ENCODE measurements at places on chromosomes 1 and 21.

DNA sequence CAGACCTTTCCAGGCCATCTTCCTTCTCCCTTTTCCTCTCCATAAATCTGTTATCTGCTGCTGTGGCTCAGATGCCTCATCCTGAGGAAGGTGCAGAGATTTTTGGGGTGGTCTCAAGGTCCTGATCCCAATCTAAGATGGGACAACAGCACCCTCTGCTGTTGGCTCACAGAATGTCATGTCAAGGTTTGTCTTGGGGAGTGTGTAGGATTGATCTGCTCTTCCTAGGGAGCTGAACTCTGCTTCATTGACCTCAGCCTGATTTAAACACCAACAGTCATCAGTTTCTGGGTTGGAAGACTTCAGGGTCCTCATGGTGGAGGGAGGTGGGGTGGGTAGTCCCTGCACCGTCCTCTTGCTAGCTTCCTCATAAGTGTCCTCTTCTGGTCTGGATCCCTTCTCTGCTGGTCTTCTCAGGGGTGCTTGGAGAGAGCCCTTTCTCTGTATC lies 62.8 kb upstream of the LAX1 start:
- peak; percentile 24 for DNase-seq

DNA sequence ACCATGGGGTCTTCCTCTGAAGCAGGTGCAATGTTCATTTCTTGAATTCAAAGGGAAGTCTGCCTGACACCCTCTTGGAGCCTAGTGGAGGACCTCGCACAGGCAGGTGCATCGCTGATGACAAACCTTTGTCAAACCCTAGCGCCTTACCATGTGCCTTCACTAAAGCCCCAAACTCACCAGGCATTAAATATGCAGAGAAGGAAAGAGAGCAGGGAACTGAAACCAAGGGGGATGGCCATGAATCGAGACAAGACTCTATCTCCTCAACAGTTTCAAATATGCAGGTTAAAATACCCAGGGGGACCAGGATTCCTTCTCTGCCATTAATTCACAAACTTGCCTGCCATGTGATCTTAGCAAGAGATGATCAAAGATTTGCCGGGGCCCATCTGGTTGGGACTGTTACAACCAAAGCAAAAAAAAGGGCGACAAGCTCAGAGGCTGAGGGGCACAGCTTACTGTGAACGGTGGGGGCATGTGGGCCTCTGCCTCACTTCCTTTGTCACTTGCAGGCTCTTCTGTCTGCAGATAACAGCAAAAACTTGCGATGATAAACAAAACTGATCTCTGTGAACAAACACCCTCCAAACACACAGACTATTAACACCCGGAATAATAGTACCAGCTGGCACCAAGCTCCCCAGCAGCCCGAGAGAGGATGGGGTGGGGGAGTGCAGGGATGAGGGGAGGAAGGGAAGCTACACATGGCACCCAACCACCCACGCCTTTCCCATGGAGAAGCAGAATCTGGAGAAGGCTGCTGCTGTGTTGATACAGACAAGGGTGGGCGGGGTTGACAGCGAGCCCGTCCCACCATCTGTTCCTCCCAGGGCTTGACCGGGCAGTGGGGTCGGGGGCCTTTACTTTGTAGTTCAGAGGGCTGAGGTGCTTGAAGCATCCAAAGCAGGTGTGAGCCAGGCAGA lies 33.9 kb downstream of the TMEM63A start:
- no peak for DNase-seq

- DNase-seq = no peak
Observed at GRCh38 chr1:162029157-162029556, 5.5 kb upstream of the OLFML2B start.

- DNase-seq = no peak
Observed at GRCh38 chr21:44527156-44527982, 12.6 kb downstream of the KRTAP10-1 start.

DNA sequence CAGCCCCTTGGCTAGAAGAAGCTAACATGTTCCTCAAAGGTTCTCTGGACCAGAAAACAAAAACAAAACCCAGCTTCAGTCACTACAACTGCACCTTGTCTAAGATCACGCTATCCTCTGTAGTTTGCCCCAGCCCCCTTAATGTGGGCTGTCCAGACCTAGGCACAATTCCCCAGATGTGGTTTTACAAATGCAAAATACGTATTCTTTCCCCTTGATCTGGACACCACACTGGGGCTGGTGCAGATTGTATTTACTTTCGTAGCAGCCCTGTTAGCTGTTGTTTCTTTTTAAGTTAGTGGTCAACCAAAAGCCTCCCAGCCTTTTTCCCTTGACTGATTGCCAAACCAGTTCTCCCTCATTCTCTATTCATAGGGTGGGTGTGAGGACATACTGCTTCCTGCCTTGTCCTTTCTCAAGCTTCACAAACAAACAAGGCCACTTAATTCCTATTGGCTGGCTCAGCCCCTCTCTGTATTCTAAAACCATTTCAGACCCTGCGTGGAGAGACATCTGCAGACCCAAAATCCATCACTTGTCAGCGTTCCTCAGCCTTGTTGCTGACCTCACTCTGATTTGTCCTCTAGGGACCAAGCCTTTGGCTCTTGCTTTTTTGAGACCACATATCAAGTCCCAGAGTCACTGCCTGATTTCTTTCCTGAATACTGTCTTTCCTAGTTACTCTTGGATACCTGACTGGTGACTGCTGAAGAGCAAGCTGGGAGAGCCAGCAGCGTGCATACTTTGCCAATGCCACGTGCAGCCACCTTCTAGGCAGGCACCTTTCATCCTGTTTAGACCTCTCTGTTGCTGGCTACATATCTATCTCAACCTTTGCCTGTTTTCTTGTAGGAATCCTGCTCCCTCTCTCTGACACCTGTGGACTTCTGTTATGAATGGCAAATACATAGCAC lies 96.4 kb upstream of the RAB3GAP2 start:
- DNase-seq = no peak

DNA sequence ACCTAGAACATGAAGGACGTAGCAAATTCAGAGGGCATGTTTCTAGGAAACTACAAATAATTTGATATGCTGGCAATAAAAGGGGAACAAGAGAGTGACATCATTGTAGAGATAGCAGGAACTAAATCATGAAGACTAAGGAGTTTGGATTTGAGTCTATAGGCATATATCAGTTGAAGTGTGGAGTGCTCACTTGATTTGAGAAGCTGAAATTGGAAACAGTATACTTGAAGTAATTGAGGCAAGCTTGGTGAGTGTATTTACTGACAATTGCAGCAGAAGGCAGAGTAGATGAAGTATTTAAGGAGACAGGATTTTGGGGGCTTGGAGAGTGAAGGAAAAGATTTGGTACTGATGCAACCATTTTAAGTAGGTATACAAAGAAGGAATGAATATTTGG lies 6.4 kb upstream of the TMCO2 start:
- DNase-seq = no peak

- no peak for DNase-seq
Observed at GRCh38 chr1:189356206-189356605, 1121.5 kb downstream of the BRINP3 start.

DNA sequence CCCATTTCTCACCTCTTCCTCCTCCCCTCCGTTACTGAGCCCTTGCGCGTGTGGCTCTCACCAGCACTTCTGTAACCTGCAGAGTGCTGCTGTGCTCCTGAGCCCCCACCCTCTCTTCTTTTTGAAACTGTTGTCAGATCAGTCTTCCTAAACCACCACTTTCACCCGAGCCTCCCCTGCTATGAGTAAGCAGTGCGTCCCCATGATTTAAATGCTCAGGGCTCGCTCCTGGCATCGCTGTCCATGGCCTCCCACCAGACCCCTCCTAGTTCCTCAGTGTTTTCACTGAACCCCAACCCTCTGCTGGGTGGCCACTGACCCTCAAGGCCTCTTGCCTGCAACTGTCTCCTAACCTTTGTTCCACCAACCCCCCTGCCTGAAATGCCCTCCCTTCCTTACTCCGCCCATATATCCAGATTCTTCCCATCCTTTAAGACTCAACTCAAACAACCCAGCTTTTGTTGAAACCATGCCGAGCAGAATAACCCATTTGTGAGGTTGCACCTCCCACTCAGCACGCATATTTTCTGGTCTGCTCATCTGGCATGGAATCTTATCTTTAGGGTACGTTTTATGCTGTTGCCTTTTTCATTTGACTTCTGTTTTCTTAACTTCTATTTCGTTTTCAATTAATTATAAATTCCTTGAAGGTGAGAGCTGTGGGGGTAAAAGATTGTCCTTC lies 64.5 kb upstream of the FAM3B start:
- DNase-seq = no peak

- no peak for DNase-seq
Observed at GRCh38 chr1:185263292-185263691, 53.8 kb downstream of the IVNS1ABP start.

- no peak for DNase-seq
Observed at GRCh38 chr1:94898491-94899385, 28.2 kb downstream of the CNN3 start.

- no peak for DNase-seq
Observed at GRCh38 chr1:15934211-15935055, 41.5 kb downstream of the ZBTB17 start.

DNA sequence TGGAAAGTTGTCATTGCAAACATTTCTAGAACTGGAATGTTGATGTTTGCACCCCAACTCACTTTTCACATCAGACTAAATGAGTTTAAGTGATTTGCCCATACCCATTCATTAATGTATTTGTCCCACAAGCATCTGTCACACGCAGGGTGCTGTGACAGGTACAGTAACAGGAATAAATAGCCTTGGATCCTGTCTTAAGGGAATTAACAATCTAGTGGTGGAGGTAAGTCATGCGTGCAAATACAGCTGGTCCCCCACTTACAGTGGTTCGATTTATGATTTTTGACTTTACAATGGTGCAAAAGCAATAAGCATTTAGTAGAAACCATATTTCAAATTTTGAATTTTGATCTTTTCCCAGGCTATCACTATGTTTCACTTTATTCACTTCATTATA lies 17.5 kb upstream of the PRDM2 start:
- no peak for DNase-seq

GRCh38 chr1:6498576-6499111 lies 7.2 kb upstream of the PLEKHG5 start:
- DNase-seq = no peak

- DNase-seq = no peak
Observed at GRCh38 chr1:204357551-204358490, 1.9 kb downstream of the PLEKHA6 start.

- DNase-seq = no peak
Observed at GRCh38 chr1:205259324-205259832, 31.6 kb downstream of the TMCC2 start.

DNA sequence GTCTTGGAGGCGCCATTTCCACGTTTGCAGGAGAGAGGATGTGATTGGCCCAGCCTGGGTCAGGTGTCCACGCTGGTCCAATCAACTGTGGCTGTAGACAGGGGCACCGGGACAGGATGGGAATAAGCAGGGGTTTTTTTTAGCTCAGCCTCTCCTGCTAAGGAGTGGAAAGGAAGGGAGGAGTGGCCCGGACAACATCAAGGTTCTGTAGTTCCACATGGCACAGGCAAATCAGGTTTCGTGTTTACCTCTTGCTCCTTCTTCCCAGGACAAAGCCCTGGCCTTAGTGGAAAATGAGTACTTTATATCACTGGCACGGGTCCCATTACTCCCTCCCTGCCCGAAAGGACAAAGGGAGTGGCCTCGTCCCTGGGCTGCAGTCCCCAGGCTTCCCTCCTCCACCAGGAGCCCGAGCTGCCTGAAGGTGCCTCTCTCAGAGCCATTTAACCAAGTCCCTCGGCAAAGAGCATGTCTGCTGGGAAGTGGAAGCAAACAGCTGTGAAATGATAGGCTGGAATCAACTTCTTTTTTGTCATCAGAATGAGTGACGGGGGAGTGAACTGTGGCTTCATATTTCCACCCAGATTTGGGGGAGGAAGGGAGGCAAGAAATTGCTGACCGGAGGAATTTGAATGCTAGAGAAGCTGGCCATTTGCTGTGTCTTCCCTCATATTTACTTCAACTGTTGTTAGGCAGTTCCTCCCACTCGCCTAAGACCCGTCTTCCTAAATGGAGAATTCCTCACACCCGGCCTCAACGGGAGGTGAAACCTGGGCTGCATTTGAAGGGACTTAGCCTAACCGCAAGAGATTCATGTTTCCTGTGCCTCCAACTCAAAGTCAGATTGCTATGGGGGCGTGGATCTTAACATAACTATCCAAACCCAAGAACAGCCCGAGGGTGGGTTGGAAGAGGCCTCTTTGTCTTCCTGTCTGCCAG lies 84.9 kb upstream of the SLC44A3 start:
- no peak for DNase-seq

DNA sequence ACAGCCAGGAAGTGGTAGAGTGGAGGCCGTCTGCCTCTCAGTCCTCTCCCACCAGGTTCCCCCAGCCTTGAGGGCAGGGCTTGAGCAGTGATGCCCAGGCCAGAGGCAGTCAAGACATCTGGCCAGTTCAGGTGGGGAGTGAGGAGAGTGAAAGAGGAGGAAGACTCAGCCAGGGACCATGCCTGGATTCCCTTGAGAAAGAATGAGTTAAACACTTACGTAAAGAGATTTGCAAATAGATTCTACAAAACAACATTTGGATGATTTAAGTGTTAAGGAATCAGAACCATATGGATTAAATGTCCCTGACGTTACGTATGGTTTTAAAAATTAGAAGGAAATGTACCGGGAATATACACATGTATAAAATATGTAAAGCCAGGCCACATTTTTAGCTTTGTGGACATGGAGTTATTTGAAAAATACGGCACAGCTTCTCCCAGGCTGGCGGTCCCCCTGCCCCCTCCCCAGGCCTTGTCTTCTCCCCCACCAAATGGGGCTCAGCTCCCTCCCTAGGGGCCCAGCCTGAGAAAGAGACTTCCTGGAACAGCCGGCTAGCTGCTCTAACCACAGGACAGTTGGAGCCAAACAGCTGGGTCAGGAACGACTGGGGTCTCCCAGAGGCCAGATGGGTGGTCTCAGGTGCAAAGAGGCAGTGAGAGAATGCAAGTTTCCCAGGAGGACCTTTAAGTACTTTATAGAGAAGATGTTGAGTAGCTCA lies 188.3 kb upstream of the EDN2 start:
- DNase-seq = no peak

- no peak for DNase-seq
Observed at GRCh38 chr21:14356746-14357145, 26.2 kb downstream of the HSPA13 start.

- DNase-seq = no peak
Observed at GRCh38 chr1:9069326-9070100, at the start of gene SLC2A5. Gene SLC2A5 (minus strand): TSS chr1:9069635. CDS start chr1:9069536, 99 bp downstream.

DNA sequence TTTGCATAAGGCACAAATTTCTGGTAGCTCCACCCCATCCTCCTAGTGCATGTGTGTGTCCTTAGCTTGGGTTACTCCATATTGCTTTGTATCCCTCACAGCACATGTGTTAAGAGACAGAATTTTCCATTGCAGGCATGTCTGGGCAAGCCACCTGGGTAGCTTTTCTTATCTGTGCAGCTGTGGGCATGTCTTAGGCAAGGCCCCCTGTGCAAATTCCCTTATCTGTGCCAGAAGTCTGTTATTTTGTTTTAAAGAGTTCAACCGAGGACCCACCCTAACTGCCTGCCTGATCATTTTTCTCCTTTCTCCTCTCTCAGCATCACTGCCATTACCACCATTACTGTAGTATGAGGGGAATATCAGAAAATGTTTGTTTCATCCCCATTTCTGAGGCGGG lies 131.9 kb downstream of the CYYR1 start:
- no peak for DNase-seq

GRCh38 chr1:153598309-153599172 lies 14.4 kb downstream of the S100A16 start:
- DNase-seq = no peak

- no peak for DNase-seq
Observed at GRCh38 chr1:47755101-47755990, 241.8 kb downstream of the TRABD2B start.

Measured in activated effector memory CD4-positive, alpha-beta T cell treated with Interleukin-2 at 50 U/mL for 16 hours (primary cell).